Foreskin fibroblast (primary cell): ENCODE measurements at places on chromosomes 16 and 17.

DNA sequence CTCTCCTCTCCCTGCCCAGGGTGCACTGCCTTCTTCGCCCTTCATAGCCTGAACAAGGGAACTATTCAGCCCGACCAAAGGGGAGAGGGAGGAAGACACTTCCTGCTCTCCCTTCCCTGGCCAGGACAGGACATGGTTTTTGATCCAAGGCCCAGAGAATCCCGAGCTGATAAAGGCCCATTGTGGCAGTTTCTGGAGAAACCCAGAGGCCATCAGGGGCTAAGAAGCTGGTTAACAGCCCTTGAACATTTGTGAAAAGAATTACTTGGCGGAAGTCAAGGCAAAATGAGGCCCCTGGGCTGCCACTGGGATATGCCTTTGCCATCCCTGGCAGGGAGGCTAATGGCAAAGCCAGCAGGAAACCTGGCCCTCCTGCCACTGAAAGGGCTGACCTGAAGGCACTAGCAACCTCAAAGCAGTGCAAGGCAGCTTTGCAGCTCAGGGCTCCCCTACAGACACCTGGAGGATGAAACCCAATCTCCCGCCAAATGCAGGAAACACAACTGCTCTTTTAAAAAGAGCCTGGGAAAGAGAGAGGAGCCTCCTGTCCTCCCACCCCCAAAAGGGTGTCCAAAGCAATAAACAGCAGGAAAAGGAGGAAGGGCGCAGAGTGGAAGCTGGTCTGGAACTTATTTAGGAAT lies 12.6 kb downstream of the PHB1 start:
- no peak for DNase-seq

DNA sequence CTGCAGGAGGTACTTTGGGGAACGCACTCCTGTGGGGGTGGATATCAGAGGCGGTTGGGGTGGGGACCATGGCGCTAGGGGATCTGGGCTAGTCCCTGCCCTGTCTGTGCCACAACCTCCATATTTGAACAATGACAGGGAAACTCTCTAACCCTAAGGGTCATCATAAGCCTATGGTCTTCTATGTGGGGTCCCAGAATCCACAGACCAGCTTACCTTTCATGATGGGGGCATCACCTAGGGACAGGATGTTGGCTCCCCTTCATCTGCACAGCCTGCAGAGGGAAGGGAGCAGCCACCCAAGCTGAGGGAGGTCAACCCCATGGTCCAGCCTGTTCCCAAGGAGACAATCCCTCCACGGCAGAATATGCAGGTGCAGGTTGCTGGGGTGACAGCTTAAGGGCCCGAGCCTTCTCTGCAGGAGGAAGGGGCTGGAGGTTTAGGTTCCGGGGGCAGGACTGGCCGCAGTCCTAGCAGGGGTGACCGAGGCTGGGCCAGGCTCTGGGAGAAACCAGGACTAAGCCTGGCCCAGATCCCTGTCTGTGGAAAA lies 1.7 kb downstream of the ORAI3 start:
- no peak for DNase-seq

- DNase-seq, result no peak
Measured at GRCh38 chr17:63629627-63630026, 7.4 kb downstream of the MAP3K3 start.

- no peak for DNase-seq
Measured at GRCh38 chr17:63942309-63942985, 10.3 kb upstream of the CD79B start.

- peak; percentile 78 for DNase-seq
Measured at GRCh38 chr16:77298418-77299360, 99.5 kb downstream of the SYCE1L start.
